Cortex of kidney (tissue), 1 donor: ENCODE measurements at places on chromosomes 7 and 10.

GRCh38 chr10:61896854-61897661 lies 4.4 kb upstream of the ARID5B start:
- no peak for DNase-seq

DNA sequence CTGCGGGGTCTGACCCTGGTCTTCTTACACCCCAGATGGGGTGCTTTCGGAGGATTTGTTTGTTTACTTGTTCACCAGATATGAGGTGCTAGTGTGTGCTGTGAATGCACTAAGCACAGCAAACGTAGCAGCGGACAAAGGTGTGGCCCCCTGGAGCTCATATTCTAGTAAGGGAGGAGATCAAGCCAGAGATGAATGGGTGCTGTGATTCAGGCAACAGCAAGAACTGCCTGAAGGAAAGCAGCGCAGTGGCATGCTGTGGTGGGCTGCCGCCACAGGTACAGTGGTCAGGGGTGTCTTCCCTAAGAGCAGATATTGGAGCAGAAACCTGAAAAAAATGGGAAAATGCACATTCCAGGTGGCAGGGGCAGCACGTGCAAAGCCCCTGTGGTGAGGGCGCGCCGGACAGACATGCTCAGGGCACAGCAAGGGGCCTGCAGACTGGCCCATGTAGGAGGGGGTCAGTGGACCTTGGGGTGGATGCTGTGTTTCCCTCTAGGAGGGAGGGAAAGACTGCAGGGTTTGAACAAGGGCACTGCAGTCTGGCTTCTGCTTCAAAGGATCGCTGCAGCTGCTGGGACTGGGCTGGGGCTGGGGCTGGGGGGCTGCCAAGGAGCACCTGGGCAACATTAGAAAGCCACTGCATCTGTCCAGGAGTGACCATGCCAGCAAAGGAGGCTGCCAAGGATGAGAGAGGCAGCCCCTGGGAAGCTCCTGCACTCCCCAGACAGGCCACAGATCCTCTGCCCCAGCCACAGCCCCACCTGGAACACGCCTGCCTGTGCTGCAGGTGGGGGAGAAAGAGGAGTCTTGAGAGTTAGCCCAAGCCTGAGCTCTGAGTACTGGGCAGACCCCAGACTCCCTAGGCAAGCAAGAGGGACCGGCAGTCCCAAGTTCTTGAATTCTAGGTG lies 927 bp upstream of the DEPP1 start:
- DNase-seq: no peak

DNA sequence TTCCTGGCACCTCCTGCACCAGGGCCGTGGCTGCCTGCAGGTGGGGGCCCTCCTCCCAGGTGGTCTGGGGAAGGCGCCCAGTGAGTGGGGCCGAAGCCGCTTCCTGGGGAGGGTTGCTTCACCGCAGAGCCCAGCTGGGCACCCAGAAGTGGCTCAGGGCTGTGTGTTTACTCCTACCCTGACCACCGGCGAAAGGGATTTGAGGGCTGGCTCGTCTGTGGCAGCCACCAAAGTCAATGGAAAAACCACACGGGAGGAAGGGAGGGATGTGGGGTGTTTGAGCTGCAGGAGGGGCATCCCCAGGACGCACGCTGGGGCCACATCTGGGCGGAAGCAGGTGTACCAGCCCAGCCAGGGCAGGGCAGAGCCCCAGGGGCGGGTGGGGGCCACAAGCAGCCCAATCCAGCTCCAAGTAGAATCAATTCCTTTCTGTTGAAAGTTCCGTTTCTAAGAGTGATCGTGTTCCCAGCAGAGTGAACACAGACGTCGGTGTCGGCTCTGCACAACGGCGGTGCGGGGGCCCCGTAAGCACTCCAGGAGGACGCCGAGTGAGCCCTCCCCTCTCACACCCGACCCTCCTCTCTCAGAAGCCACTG lies 69.9 kb downstream of the FOXL3 start:
- no peak for DNase-seq

- no peak for DNase-seq
Measured at GRCh38 chr10:101225846-101226421, 3.3 kb downstream of the LBX1 start.

GRCh38 chr10:101961591-101962498 lies 94.1 kb downstream of the ARMH3 start:
- no peak for DNase-seq

DNA sequence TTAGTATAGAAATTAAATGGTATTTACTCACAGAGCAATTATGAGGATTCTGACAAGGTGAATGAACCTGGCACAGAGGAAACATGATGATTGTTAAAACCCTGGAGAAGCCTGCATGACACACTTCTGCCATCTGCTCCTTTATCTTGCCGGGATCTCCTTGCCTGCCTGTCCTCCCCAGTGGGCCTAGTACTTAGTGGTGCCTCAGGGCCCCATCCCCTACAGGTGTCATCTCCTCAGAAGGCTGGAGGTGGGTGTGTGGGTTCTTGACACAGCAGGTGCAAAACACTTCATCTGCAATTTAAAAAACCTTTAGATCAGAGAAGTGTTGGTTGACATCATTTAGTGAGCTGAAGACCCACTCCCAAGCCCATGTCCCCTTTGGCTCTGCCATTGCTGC lies 261.2 kb downstream of the ADRA2A start:
- no peak for DNase-seq

DNA sequence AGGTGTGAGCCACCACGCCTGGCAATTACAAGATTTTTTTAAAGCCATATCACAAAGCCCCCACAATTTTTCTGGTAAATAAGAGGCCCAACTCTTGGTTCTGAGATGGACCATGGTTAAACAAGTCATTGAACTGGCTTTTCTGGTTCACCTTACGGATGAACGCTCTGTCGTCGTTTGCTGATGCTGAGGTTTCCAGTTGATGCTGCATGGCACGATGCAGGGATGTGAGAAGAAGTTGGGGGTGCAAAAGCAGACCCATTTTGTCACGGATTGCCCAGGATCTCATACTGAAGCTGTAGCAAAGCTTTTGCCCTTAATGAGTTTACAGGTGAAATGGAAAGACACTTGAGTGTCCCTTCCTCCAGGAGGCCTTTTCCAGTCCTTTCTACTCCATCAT lies 2.0 kb upstream of the IL2RA start:
- no peak for DNase-seq

DNA sequence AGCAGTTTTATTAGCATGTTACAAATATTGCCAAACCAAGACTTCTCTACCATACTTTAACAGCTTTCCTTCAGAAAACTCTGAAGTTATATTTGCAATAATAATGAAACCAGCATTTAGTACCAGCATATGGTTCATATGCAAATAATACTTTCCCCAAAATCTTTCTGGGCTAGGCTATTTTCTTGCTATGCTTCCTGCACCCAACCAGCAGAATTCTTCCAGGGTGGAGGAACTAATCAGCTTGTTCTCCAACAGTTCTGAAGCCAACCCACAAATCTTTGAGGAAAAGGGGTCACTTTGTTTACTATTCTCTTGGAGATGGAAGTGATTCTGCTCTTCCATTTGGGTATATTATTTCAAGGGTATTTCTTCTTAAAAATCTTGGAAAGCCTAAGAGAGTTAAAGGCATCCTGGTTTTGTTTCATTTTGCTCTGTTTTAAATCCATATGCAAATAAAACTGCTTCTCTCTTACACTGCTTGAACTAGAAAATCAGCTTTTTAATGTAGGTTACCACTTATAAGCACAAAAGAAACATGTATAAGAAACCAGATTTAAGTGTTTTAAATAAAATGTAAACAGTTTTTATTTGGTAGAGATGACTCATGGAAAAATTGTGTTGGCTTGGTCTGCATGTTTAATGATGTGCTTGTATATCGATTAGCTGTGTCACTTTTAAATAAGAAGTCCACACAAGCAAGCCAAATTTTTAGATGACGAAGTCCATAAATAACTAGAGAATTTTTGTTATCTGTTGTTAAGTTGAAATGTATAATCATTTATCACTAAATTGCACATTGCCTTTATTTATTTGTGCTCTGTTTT lies 103.7 kb downstream of the HECTD2 start:
- no peak for DNase-seq

DNA sequence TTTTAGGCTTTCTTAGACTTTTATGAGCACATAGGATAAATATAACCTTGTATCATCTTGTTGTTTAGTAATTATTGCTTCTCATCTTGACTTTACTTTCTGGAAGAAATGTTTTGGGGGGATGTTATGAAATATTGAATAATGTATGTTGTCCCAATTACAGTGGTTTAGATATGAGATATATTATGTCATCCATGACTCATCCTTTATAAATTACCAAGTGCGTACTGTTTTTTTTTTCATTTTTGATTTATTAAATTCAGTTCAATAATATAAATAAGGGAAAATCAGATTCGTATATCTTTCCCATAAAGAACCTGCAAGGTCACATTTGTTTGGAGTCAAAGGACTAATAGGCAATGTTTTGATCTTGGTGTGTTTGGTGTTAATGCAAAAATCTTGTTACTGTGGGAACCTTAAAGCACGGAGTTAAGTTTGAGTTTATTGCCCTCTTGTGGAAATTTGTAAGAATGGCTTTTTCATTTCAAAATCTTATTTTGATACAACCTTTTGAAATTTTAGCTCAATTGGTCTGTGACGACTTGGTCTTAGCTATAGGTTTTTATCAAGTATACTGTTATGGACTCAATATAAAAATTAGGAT lies 108.6 kb downstream of the SRI start:
- DNase-seq: no peak

GRCh38 chr7:34364130-34364529 lies 293.9 kb upstream of the NPSR1 start:
- DNase-seq: no peak

GRCh38 chr7:46900312-46901263 lies 681.3 kb downstream of the TNS3 start:
- no peak for DNase-seq

- DNase-seq: no peak
Measured at GRCh38 chr7:117889611-117890010, 16.4 kb upstream of the CTTNBP2 start.

- DNase-seq: no peak
Measured at GRCh38 chr7:111009526-111010040, 81.3 kb upstream of the LRRN3 start.

- no peak for DNase-seq
Measured at GRCh38 chr10:111709603-111710002, 474.0 kb downstream of the GPAM start.

DNA sequence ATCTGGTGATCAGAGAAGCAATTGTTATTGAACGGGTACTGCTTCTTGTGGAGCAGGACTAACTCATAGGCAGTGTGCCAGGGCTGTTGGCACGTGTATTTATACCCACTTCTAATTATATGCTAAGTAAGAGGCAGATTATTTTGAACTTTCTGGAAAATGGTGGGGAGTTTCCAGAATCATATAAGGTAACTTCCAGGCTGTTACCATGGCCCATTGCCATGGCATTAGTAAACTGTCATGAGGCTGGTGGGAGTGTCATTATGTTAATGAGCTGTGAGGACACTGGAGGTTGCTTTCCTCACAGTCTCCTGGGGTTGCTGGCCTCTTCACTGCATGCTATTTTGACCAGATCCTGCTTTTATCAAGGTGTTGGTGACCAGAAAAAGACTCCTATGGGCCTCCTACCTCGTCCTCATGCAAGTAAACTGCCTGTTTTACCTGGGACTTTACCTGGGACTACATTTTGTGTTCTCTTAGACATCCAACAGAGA lies 122.6 kb downstream of the KCND2 start:
- DNase-seq: no peak

- DNase-seq: no peak
Measured at GRCh38 chr7:50292763-50293162, 11.8 kb upstream of the IKZF1 start.

GRCh38 chr10:100864978-100865377 lies 47.8 kb upstream of the SLF2 start:
- no peak for DNase-seq

DNA sequence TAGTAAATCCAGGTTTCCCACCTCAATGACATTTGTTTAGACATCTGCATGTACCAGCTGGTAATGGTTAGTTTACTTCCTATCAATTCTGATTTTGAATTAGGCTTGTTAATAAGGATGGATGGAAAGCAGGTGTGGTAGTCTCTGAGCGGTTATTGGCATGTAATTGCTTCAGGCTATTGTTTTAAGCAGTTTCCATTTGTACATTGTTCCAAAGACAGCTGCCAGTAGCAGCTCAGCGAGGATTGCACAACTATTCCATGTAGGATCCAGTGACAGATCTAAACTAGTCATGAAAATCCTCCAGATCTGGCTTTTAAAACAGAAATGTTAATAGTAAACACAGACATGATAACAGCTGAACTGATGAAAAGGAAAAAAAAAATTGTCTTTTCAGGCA lies 436.0 kb upstream of the ADARB2 start:
- no peak for DNase-seq

DNA sequence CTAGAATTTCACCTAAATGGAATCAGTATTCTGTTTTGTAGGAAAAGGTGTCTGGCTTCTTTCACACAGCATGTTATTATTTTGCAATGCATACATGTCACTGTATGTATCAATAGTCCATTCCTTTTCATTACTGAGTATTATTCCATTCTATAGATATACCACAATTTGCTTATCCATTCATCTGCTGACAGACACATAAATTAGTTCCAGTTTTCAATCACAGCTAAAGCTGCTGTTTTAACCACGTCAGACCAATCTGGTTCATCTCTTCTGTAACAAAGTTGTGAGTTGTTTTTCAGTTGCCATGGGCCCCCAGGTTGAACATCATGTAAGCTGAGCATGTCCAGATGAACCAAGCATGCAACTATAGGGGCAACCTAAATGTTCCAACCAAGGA lies 282.1 kb upstream of the MKLN1 start:
- DNase-seq: no peak

- no peak for DNase-seq
Measured at GRCh38 chr10:125027871-125028869, 86.2 kb downstream of the ZRANB1 start.

GRCh38 chr7:73582664-73583202 lies 4.4 kb upstream of the TBL2 start:
- no peak for DNase-seq

DNA sequence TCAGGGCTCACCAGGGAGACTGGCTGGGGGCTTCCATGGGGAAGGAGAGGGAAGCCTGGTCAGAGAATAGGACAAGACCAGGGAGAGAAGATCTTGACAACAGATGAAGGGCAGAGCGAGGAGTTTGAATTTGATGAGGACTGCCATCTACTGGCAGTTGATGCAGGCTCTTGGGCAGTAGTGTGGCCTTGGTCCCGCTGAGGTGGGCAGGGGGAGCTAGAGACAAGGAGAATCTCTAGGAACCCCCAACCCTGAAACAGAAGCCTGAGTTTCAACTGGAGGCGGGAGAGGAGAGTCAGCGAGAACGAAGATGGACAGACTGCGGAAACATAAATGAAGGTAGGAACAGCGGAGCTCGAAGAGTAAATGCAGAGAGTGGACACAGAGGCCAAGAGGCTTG lies 81.0 kb downstream of the PPP1R3C start:
- DNase-seq: no peak

DNA sequence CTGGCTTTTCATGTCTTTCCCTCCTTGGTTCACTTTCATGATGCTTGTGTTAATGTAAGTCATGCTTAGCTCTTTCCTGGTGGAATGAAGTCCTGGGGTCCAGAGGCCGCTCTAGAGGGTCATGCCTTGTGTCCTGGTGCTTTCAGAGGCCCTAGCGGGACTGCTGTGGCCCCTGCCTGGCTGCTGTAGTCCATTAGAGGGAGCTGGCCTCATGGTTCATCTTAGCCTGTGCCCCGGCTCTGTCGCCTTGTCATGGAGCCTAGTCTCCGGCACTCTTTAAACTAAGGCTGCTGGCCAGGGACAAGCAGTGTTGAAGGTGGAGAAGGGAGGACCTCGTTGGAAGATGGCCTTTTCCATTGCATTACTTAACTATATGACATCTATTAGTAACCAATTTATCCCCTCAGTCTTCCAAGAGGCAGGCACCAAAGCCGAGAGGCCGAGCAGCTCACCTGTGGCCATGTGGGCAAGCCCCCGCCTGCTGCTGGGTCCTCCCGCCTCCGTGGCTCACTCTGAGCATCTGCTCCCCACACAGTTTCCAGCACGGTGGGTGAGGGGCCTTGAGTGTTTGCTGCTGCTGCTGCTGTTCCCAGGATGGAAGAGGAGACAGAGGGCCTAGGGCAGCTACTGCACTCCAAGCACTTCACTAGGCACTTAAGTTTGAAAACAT lies 5.0 kb upstream of the NDUFB2 start:
- DNase-seq: no peak
